ENCODE measurements at places on chromosomes 11 and 22. TPM values are rescaled to one million over a fixed set of nuclear protein-coding genes. Genes with fewer than 3 reads are reported as not detected.

The SHISAL1 gene
- total RNA-seq: 3.5 TPM

GRCh38 chr22:26673486-26673885 lies 16.1 kb downstream of the MIAT start:
- no peak for DNase-seq

DNA sequence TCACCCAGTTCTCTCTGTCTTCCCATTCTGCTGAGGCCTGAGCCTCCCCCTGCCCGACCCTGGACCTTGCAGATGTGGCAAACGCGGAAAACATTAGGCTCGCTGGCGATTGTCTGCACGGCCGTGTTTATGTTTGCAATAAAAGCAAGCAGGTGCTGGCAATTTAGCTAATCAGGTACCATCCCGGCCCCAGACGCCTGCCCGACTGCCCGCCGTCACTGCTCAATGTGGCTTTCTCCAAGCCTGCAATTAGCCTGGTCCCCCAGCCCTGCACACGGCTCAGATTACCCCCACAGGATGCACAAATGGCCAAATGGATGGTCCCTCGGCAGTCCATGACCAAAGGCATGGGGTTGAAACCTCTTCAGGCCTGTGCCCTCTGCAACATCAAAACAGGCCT lies 259.7 kb downstream of the MN1 start:
- no peak for DNase-seq

DNA sequence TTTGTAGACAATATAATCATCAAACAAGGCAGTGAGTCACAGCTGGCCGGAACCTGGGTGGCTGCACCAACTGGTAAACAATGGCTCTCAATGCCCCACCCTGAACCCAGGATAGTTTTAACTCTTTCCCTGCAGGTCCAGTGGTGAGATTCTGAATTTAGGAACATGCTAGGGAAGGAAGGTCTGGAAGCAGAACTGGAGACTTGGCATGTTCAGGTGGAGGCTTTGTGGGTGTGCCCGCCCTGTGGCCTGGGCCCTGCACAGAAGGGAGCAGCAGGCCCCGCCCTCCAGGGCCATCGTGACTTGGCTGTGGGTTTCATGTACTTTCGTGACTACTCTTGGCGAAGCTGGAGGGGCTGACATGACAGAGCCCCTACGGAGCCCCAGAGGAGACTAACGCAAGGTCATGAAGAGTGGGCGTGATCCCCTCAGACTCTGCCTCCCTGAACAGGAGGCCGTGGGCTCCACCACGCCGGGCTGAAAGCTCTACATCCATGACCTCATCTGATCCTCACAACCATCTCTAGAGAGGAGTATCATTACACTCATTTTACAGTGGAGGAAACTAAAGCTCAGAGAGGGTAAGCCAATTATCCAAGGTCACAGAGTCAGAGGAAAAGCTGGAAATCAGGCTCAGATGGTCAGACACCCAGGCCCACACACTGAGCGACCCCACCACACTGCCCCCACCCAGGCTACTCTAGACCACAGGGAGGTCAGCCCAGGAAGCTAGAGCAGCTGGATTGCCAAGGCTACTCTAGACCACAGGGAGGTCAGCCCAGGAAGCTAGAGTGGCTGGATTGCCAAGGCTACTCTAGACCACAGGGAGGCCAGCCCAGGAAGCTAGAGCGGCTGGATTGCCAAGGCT lies 27.3 kb downstream of the MAFF start:
- no peak for DNase-seq

GRCh38 chr11:95459291-95460042 lies 228.5 kb upstream of the SESN3 start:
- DNase-seq: no peak

- no peak for DNase-seq
Observed at GRCh38 chr11:13966013-13966412, 3.5 kb downstream of the SPON1 start.

DNA sequence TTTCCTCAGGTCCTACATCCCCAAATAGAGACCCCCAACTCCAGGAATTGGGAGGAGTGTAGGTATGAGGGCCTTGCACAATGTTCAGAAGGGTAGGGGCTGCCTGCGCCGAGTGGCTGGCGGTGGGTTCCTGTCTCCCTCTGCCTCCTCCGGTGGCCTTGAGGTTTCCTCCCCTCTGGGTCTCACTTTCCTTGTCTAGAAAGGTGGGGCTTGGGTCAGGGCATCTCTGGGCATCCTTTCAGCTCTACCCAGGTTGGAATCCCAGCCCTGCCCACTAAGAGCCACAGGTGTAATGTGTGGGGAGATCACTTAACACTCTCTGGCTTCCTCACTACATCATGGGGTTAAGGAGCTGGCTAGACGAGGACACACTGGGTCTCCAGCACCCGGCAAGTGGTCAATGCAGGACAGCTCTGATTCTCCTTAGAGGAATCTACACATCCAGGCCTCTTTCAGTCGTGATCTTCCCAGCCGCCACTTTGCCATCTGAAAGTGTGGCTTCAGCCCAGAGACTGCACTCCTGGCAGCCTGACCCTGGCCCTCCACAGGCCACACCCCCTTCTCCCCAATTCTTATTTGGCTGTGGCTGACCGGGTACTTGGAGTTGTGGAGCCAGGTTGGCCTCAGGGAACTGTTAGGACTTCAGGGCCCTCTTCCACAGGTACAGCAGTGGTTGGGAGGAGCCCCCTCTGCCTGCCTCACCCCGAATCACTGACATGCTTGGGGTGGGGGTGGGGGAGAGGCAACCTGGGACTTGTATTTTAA lies 22.1 kb downstream of the PRDM11 start:
- no peak for DNase-seq

The DBX1 gene
- total RNA-seq: not detected

The ACRV1 gene
- not detected for total RNA-seq

DNA sequence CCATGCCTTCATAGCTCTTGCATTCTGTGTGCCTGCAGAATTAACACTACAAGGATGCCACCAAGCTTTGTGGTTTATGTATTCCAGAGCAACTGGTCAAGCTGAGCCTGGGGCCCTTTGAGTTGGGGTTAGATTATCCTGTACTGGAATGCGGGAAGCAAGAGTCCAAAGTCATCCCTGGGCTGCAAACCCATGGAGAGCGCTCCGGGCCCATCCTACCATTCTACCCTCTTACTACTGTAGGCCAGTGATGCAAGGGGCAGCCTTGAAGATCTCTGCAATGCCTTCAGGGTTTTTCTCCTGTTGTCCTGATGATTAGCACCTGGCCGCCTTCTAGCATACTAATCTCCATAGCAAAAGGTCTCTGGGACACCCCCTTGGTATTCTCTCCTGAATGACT lies 51.3 kb downstream of the TUG1 start:
- no peak for DNase-seq

- no peak for DNase-seq
Observed at GRCh38 chr11:50072226-50073112, 39.8 kb downstream of the OR4C45 start.

GRCh38 chr22:32811788-32812545 lies 10.5 kb downstream of the TIMP3 start:
- DNase-seq: no peak

DNA sequence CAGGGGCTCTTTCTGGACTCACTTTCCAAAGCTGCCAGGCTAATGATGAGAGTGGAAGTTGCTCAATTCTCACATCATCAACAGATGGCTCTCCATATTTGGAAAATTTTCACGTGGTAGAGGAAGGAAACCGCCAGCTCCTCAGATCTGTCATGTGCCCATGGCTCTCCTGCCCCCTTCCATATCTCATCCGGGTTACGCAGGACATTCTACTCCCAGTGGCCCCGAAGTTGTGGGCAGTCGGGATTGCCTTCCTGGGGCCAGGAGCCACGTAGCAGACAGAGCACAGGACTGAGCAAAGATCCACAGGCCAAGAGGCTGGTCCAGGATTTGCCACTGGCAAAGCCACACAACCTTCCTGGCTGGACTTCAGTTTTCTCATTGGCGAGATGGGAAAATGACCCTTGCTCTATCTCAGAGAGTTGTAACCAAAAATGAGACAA lies 38.8 kb downstream of the RPUSD4 start:
- no peak for DNase-seq

DNA sequence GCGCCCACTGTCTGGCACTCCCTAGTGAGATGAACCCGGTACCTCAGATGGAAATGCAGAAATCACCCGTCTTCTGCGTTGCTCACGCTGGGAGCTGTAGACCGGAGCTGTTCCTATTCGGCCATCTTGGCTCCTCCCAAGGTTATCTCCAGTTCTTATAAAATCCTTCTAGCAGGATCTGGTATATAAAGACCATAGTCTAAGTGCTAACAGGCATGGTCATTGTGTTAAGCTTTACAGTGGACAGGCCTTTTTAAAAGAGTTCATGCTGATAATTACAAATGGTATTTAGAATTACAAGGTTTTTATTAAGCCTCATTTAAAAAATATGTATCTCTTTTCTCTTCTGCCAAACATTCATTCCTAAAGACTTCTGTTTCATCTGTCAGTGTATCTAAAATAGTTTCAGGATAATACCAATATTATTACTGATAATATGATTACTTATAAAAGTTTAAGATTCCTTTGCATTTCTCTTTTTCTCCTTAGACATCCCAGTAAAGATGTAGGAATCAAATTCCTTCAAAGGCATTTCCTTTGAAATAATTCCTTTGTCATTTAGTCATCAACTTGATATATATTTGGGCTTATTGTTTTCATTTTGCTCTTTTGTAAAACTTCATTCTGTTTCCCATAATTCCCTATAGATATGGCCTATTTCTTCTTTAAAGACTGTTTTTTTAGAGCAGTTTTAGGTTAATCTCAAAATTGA lies 20.7 kb downstream of the DDX10 start:
- no peak for DNase-seq

DNA sequence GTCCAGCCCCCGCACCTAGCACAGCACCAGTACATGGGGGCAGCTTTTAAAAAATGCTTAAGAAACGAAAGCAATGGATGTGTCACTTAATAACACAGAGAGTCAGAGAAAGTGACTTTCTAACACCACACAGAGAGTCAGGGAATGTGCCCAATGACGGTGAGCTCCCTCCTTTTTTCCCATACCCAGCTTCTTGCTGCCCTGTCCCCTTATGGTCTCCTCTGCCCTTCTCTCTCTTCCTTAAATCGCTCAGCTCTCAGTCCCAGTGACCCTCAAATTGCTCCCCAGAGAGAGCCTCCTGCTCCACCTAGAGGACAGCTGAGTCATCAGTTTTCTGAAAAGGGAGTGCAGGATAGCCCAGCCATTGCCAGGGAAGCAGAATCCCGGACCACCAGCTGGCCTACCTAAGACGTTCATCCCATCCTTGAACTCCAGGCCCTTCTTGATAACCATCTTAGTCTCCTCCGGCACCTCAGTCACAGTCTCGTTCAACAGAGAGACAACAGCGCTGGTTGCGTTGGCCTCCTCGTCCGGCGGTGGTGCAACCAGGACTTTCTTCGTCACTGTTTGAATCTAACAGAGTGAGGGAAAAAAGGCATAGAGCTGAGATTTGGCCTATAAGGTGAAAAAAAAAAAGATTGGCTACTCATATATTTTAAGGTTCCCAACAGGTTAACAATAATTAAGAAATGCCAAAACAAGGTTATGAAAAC lies 113.5 kb downstream of the SLC1A2 start:
- no peak for DNase-seq

The POU2AF1 gene
- total RNA-seq: 0.45 TPM

GRCh38 chr11:10725907-10726253 lies 25.2 kb upstream of the CTR9 start:
- no peak for DNase-seq

The NUP160 gene
- 27.5 TPM for total RNA-seq

DNA sequence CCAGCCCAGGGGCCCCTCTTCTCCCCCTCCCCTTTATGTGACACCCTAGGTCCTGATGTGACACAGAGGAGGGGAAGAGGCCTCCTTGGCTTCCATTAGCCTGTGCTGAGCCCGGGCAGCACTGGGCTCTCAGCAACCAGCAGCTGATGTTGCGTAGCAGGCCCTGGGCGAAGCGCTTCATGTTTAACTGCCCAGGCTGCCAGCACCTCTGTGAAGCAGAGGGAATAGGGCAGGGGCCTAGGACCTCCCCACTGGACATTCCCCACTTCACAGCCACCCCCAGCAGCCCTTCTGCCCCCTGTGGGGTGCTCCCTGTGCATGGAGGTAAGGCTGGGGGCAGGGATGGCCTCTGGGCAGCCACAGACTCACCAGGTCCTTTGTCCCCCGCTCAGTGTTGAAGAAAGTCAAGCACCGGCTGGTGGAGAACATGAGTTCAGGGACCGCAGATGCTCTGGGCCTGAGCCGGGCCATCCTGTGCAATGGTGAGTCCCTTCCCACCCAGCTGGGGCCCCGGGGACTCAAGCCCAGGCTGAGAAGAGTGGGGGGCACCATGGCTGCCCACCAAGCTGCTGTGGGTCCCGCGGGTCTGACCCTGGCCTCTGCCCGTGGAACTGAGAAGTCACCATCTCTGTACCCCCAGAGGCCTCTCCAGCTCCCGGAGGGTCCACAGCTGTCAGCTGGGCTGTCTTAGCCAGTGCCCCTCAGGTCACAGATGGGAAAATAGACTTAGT lies 11.6 kb downstream of the PICK1 start:
- no peak for DNase-seq

GRCh38 chr11:117978991-117979390 lies 7.2 kb upstream of the IL10RA start:
- DNase-seq: no peak

GRCh38 chr11:3008746-3009336 lies 16.7 kb upstream of the NAP1L4 start:
- DNase-seq: peak; percentile 42

- no peak for DNase-seq
Observed at GRCh38 chr11:12745787-12746186, 71.6 kb downstream of the TEAD1 start.

DNA sequence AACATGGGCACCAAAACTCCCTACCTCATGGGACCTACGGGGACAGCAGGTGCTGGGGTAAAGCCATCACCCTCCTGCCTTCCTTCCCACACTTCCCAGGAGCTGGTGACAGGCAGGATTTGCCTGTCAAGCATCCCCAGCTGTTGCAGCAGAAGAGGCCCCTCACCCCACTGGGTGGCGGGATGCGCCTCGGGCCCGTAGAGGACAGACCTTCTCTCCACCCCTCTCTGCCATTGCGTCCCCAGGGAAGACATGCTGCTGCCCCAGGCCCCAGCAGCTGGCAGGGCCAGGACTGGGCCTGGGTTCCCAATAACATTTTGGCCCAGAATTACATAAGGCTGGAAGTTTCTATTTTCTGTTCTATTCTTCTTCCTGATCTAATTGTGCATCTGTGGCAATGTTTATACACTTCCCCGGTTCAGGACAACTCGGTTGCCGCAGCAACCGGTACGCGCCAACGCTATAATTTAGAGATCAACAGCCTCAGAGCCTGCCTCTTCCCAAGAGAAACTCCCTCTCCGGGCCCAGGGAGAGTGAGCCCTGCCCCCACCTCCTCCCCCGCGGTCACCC lies 25.4 kb downstream of the KCNJ4 start:
- no peak for DNase-seq

GRCh38 chr11:112656772-112657428 lies 304.3 kb upstream of the NCAM1 start:
- no peak for DNase-seq

GRCh38 chr11:19838994-19839768 lies 126.5 kb downstream of the NAV2 start:
- DNase-seq: no peak

The SCUBE2 gene
- 2.8 TPM for total RNA-seq

DNA sequence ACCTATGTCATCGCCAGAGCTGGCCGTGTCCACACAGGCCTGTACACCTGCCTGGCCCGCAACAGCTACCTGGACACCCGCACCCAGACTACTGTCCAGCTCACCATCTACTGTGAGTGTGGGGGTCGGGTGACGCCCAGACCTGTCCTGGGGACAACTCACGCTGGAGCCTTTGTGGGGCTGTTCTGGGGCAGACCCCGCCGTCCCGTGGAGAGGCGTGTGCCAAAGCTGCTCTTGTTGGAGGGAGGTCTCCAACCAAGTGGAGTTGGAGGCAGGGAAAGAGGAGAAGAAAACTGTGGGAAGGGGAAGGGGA lies 4.3 kb downstream of the VSIG10L2 start:
- DNase-seq: no peak

Data from aorta (tissue), 5 donors.